ENCODE measurements at places on chromosomes 3 and 15. TPM values are rescaled to one million over a fixed set of nuclear protein-coding genes. Genes with fewer than 3 reads are reported as not detected.

BOC gene
- 16.8 TPM for total RNA-seq

GOLGA6A gene
- not detected for total RNA-seq

RASGRP1 gene
- total RNA-seq: 3.0 TPM

DNA sequence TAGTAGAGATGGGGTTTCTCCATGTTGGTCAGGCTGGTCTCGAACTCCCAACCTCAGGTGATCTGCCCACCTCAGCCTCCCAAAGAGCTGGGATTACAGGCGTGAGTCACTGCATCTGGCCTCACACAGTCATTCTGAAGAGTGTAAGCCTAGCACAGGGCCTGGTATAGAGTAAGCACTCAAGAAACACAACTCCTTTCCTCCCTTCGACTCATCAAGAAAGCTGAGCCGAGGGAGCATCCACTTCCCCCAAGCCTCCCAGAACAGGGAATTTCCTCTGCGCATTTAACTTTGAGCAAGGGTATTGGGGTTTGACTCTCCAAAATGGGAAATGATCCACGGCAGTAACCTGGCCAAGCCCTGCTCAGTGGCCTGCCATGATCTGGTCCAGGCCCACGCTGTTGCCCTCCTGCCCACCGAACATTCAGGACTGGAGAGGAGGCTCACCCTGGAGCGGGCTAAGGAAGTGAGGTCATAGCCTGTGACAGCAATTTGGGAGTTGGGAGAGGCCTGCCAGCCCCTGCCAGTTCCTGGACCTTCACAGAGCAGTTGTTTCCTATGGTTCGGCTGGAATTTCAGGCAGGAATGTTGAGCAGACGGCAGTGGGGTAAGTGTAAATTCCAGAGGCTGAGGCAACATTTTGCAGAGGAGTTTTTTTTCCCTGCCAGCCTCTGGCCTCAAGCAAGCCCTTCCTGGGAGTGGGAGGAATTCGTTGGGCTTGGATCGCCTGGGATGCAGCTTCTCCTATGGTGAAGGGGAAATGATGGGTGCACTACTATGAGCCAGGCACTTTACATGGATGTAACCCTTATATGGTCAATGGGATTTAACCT lies 21.2 kb upstream of the SMAD3 start:
- H3K4me1 ChIP-seq: peaks cover 38% of the 10 kb centered on the region
- H3K36me3 ChIP-seq: no peaks in the 10 kb centered on the region
- no peak overlapping the region for H3K4me3 ChIP-seq
- DNase-seq: peak; percentile 87

DNA sequence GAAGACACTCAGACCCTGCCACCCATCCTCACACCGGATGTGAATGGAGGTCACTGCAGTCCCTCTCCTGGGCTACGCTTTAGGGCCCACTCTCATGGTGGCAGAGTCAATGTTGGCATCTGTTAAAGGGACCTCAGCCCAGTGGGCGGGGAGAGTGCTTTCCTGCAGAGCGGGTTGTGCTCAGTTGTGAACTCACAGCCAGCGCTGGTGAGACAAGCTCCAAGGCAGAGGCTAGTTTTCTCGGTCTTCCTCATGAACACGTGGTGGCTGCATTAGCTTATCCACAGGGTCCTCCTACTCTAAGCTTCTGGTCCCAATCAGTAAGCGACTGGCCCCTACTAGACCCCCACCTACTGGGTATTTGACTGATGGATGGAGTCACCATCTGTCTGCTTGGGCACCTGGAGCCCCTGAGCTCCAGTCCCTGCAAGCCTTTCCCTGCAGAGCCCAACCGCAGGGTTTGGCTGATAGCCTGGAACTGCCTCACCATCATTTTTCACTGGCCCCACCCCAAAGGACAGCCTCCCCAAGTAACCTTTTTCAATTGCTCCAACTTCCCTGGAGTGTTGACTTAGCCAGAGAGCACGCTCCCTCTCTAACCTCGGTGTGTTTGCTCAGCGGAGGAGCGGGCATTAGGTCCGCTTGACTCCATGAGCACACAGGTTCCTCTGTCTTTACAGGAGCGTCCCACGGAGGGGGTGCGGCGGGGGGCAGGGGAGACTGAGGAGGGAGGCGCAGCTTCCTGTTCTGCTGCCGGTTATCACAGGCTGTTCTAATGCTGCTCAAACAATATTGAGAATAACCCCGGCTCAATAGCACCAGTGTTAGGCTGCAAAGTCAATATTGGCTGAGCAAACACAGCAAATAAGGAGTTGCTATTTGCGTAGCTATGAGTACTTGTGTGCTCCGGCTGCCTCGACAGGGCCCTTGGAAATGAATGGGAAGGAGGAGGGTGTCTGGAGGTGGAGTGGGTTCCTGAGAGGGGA lies 141.7 kb downstream of the RPLP1 start:
- DNase-seq: peak; percentile 49
- no peak overlapping the region for H3K27ac ChIP-seq
- H3K27me3 ChIP-seq: peaks cover 57% of the 10 kb centered on the region
- no peaks in the 10 kb centered on the region for H3K36me3 ChIP-seq

DNA sequence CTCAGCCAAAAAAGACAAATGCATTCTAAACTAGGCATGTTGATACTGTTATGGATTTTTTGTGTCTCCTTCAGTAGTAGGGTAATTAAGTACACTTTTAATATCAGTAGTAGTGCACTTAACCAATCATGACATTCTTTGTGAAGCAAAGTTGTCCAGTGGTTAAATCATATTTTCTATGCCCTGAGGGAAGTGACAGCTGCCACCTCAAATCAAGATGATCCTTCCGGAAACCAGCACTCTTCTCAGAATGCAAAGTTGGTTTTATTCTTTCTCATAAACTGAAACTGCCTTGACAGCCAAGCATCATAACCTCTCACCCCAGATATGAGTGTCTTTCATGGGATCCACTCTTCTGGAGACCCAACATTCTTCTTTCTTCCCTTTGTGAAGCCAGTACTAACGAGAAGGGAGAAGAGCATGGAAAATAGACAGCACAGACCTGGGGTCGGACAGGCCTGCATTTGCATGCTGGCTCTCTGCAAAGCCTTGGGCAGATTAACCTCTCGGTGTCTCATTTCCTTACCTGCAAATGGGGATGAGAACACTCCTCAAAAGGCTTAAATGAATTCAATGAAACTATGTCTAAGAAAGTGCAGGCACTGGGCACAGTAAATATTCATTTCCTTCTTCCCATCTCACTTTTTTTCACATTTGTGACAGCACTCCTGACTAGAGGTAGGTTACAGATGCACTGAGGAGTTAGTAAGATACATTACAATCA lies 13.2 kb downstream of the AAGAB start:
- H3K27me3 ChIP-seq: no peaks in the 10 kb centered on the region
- H3K36me3 ChIP-seq: no peaks in the 10 kb centered on the region
- H3K27ac ChIP-seq: no peak overlapping the region
- no peak overlapping the region for H3K4me3 ChIP-seq
- H3K4me1 ChIP-seq: peaks cover 30% of the 10 kb centered on the region
- no peak for DNase-seq

DNA sequence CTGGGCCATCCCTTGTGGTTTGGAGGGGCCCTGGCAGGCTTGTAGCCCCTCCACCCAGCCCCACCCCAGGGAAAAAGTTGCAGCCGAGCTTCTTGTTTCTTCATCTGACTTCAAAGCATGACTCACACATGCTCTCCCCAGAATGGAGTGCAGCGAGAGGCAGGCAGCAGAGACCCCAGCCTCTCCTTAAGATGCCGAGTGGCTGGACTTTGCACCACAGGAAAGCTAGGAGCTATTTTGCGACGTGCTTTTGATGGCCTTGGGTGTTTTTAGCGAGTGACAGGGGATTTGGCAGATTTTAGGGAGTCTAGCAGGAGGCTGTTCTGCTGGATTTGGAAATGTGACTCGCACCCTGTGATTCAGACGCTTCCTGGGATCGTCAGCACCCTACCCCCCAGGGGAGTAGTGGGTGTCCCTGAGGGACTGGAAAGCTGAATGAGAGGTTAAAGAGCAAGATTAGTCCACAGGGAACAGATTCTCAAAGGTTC lies 14.2 kb downstream of the BAHD1 start:
- H3K36me3 ChIP-seq: no peaks in the 10 kb centered on the region
- peaks cover 17% of the 10 kb centered on the region for H3K4me1 ChIP-seq
- peak overlapping the region; percentile 35 for H3K27ac ChIP-seq
- peak; percentile 69 for DNase-seq
- no peak overlapping the region for H3K4me3 ChIP-seq

DNA sequence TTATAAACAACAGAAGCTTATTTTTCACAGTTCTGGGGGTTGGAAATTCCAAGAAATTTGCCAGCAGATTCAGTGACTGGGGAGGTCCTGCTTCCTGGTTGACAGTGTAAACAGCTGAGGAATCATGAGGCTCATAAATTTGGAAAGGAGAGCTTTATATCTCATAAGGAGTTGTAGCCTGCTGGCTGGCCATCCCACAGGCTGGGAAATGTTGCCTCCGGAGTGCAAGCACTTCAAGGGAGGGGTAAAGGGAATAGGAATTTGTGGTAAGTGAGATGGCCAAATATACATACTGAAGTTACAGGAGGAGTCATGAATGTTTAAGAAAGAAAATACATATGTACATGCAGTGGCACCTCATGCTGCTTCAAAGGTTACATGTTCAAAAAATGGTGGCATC lies 217.2 kb upstream of the CBLB start:
- H3K27me3 ChIP-seq: no peaks in the 10 kb centered on the region
- H3K27ac ChIP-seq: no peak overlapping the region
- no peak for DNase-seq

- peak overlapping the region; percentile 44 for H3K27ac ChIP-seq
- H3K27me3 ChIP-seq: no peaks in the 10 kb centered on the region
- H3K4me1 ChIP-seq: peaks cover 46% of the 10 kb centered on the region
These were observed 71.9 kb downstream of the MGLL start for GRCh38 chr3:127750226-127751031.
